Stimulated activated CD8-positive, alpha-beta memory T cell treated with anti-CD3 and anti-CD28 coated beads, Interleukin-7, amount 100 ng/mL, for 48 hours (primary cell): ENCODE measurements at places on chromosomes 12 and 14.

DNA sequence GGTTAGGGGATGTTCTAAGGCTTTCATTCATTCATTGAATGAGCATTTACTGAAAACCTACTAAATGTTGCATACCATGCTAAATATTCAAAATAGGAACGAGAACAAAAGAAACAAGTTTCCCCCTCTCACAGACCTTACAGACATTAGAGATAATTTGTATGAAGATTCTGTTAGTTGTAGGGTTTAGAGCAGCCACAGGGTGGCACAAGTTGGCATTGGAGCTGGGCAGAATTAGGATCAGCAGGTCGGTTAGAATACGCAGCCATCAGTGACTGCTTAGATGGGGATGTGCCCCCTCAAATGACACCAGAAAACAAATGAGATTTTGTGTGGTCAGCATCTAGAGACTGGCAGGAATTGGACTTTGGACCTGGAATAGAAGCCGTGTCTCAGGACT lies 166.3 kb upstream of the DAAM1 start:
- DNase-seq = no peak

GRCh38 chr12:53101931-53102781 lies 1.1 kb upstream of the SOAT2 start:
- no peak for DNase-seq

- DNase-seq = no peak
Observed at GRCh38 chr12:71797531-71797930, 42.0 kb upstream of the TBC1D15 start.

GRCh38 chr14:75993567-75994041 lies 8.0 kb downstream of the IFT43 start:
- no peak for DNase-seq

GRCh38 chr12:50188875-50189575 lies 21.9 kb upstream of the CERS5 start:
- DNase-seq = no peak

- DNase-seq = no peak
Observed at GRCh38 chr12:10838461-10838860, 10.8 kb downstream of the PRR4 start.

DNA sequence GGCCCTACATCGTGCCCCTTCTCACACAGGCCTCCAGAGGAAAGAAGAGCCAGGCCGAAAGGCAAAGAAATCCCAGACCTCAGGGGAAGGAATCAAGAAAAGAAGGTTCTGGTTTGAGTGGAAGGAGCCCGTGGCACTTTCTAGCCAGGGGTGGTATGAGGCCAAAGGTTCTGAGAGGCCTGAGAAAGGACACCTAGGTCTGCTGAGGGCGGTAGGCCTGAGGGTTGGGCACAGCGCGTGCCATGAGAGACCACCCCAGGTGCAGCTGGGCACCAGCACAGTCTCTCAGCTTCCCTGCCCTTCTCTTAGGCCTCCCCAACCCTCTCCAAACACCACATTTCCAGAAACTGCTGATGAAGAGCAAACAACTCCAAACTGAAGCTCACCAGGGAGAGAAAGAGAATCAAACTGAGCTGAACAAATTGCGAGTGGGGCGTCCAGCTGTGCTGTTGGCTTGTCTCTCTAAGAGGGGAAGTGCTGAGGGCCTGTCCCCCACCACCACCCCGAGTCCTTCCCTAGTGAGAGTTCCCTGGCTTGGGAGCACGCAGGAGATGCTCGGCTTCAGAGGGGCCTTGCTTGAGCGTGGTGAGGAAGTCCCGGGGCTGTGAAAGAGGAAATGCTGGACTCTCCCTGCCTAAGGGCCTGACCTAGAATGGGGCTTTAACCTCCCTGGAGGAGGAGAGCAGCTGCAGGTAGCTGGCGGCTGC lies 184.8 kb downstream of the ZFP36L1 start:
- no peak for DNase-seq

DNA sequence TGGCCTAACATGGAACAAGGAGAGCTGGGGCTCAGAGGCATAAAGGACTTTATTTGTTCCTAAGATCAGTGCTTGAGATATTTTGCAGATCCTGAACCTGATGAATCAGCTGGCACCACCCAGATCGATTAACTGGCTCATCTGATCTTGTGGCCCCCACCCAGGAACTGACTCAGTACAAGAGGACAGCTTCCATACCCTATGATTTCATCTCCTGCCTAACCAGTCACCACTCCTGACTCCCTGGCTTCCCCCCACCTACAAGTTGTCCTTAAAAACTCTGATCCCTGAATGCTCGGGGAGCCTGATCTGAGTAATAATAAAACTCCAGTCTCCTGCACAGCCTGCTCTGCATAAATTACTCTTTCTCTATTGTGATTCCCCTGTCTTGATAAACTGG lies 5.1 kb downstream of the C12orf56 start:
- DNase-seq = no peak

- no peak for DNase-seq
Observed at GRCh38 chr12:22255097-22255496, 79.4 kb downstream of the ST8SIA1 start.

- DNase-seq = no peak
Observed at GRCh38 chr14:60002819-60003492, 83.0 kb downstream of the LRRC9 start.

- no peak for DNase-seq
Observed at GRCh38 chr14:70358631-70359030, 852 bp downstream of the COX16 start.

- DNase-seq = no peak
Observed at GRCh38 chr12:63045020-63045860, 105.8 kb downstream of the AVPR1A start.

DNA sequence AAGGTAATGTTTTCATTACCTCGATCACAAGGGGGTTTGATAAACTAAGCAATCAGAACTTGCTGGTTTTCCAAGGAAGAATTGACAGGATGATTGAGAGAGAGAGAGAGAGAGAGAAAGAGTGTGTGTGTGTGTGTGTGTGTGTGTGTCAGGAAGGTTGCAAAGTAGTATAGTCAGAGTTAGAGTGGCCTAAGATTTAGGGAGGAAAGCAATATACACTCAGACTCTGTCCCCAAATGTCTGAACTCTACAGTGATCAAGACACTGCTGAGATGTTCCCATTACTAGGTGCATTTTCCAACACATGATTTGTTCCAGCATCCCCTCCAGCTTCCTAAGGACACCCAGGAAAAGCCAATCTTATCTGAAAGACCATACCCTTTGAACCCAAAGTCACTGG lies 1074.1 kb downstream of the BCL11B start:
- no peak for DNase-seq

GRCh38 chr12:53941750-53942149 lies 3.1 kb downstream of the HOXC13 start:
- DNase-seq = no peak

DNA sequence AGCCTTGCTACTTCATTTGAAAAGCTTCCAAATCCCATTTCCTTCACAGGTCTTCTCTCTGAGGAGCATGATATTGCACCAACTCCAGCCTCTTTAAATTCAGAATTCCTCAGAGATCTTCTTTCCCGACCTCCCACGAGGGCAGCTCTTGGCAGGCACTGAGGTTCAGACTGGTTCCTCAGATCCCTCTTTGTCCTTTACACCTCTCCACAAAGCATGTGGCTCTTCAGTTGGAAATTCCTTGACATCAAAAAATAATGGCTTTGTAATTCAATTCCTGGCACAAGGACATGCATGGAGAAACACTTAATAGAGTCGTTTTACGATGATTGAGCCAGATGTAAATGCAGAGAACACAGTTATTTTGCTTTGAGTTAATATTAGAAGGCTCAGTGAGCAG lies 63.2 kb upstream of the TMX1 start:
- no peak for DNase-seq

GRCh38 chr12:107983756-107984472 lies 145.2 kb upstream of the WSCD2 start:
- DNase-seq = no peak

- DNase-seq = no peak
Observed at GRCh38 chr14:80762641-80763228, 178.8 kb downstream of the CEP128 start.

GRCh38 chr14:92520102-92521057 lies 6.8 kb downstream of the RIN3 start:
- DNase-seq = no peak
